ENCODE measurements at places on chromosomes 12 and 14.

GRCh38 chr14:38490273-38490672 lies 234.4 kb upstream of the CLEC14A start:
- no peak for DNase-seq

DNA sequence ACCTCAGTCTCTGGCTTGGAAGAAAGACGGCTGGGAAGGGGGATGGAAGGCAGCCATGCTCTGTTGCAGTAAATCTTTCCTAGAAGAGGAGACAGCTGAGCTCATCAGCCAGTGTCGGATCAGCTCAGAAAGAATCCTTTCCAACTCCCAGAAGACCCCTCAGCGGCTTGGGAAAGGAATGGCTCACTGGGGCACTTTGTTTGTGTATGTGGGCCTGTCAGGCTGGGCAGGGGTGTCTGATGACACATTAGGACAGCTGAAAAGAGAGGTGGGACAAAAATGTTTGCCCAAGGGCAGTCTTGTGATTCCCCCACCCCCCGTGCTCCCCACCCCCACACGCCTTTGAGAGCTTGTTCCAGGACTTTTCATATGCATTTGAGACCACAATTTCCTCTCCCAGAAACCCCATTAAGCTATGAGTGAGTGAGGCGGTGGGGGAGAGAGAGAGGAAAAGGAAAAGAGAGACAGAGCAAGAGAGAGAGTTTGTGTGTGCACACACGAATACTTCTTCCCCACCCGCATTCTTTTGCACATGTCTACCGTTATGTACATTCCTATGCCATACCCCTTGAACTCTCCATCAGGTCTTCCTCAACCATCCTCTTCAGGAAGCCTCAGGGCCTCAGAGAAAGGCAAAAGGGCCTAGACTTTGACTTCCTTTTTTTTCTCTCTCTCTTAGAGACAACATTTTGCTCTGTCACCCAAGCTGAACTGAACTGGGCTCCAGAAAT lies 198.9 kb downstream of the ZFP36L1 start:
- no peak for DNase-seq

GRCh38 chr12:96985515-96986362 lies 78.7 kb downstream of the NEDD1 start:
- DNase-seq: peak; percentile 52

GRCh38 chr12:93137656-93138612 lies 208.8 kb upstream of the EEA1 start:
- no peak for DNase-seq

DNA sequence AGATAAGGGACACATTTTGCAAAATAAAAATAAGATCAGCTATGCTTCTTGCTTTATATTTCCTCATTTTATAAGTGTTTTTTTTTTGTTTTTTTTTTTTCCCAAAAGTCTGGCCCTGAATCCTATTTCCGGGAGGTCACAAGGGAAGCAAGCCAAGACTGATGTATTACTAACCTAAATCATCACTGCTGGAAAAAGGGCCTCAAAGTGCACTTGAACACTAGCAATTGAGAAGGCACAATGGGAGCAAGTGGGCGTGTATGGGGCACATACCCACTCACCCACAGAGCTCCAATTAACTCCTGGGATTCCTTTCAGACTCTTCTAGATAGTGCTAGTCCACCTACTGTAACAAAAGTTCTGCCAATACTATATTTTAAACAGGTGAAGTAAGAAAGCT lies 58.8 kb downstream of the STON2 start:
- no peak for DNase-seq

All from CD4-positive, alpha-beta T cell treated with Interleukin-12 subunit alpha and Interleukin-12 subunit beta, for 1 hour (primary cell).